ENCODE measurements at places on chromosomes 1 and 21. TPM values are rescaled to one million over a fixed set of nuclear protein-coding genes. Genes with fewer than 3 reads are reported as not detected.

DNA sequence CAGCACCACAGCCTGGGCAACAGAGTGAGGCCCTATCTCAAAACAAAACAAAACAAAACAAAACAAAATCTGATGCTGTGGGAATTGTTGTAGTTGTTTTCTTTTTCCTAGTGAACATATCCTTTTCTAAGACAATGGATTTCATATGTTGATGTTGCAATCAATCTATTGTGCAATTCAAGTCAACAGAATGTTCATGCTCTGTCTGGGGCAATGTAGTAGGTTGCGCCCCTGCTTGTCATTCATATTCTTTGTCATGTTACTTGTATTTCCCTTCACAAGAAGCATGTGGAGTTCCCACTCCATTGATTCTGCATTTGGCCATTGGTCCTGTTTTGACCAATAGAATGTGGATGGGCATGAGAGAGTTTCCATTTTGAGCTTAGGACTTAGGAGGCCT lies 223.9 kb downstream of the DUSP10 start:
- no peak for DNase-seq

- peak; percentile 75 for DNase-seq
Measured at GRCh38 chr1:24391882-24392603, 21.5 kb downstream of the STPG1 start.

DNA sequence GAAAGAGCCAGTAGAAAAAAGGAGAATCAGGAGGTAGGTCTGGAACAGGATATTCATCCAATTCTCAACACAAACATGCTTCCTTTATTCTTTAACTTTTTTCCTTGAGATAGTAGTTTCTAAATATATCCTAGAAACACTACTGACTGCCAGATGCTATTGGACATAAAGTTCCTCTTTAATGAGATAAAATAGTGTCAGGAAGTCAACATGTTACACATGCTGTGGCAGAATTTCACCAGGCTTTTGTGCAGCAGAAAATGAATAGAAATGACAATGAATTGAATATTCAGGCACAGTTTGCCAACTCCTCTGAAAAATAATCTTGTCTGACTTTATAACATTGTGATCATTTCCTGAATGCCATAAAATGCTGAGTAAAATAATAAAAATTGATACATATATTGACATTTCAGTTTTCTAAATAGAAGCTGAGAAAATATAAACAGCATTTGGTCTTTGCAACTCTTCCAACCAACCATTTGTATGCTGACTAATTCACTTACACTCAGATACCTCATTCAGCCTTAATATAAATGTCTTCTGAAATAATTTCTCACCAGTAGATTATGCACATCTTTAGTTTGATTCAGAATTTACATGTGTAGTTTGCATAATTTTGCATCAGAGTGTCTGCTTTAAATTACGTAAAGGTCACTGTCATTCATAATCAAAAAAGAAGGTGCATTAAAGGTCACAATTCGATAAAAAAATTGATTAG lies 486.1 kb upstream of the ADGRL2 start:
- DNase-seq = no peak

GRCh38 chr1:165753934-165754333 lies 14.7 kb downstream of the TMCO1 start:
- no peak for DNase-seq

LINGO4 gene
- not detected for total RNA-seq
